ENCODE measurements at places on chromosomes 16 and 17. TPM values are rescaled to one million over a fixed set of nuclear protein-coding genes. Genes with fewer than 3 reads are reported as not detected.

GRCh38 chr17:38322156-38322779 lies 21.5 kb downstream of the GPR179 start:
- peak; percentile 42 for DNase-seq

GRCh38 chr16:12559714-12560113 lies 244.0 kb downstream of the CPPED1 start:
- no peak for DNase-seq

GRCh38 chr16:72247821-72248253 lies 75.9 kb upstream of the PMFBP1 start:
- peak; percentile 13 for DNase-seq

DNA sequence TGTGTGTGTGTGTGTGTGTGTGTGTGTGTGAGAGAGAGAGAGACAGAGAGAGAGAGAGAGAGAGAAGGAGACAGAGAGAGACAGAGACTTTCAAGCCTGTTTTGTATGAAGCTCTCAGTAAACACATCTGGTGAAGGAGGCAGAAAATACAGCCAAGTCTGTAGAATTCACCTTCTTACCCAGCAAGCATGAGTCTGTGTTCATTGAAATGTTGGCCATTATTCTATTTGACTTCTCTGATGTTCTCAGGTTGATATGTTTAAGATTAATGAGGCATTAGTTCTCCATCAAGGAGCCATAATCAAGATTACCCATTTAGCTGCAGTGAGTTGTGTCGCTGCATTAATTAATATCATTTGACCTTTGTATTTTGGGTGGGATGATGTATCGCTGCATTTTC lies 895.8 kb upstream of the EEF2KMT start:
- no peak for DNase-seq

DNA sequence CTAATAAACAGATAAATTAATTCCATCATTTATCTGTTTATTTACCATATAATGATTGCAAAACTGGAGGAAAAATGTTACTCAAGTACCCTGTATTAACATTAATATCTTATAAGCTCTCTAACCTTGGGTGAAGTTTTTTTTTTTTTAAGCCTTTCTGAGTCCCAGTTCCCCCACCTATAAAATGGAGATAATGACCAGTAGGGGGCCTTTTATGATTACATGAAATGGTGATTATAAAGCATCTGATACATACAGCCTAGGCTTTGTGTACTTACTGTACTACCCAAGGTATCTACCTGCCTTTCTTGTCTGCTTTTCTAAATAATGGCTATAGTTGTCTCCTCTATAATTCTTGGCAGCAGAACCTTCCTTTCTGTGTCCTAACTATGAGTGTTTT lies 22.6 kb downstream of the LRRC36 start:
- DNase-seq, result no peak

The MFAP4 gene
- polyA plus RNA-seq, result 252 TPM

The CMTM1 gene
- 21.7 TPM for polyA plus RNA-seq

Data from muscle of arm (tissue), 14 donors.